HuH-7 (cell line): ENCODE measurements at places on chromosomes 2 and 18.
A peak's percentile ranks its signal among the peaks of the same experiment; 100 is the strongest.

- DNase-seq = no peak
These were observed 800.1 kb downstream of the SATB2 start for GRCh38 chr2:198657512-198658121.

GRCh38 chr2:143603846-143604565 lies 474.8 kb downstream of the ARHGAP15 start:
- DNase-seq = no peak

DNA sequence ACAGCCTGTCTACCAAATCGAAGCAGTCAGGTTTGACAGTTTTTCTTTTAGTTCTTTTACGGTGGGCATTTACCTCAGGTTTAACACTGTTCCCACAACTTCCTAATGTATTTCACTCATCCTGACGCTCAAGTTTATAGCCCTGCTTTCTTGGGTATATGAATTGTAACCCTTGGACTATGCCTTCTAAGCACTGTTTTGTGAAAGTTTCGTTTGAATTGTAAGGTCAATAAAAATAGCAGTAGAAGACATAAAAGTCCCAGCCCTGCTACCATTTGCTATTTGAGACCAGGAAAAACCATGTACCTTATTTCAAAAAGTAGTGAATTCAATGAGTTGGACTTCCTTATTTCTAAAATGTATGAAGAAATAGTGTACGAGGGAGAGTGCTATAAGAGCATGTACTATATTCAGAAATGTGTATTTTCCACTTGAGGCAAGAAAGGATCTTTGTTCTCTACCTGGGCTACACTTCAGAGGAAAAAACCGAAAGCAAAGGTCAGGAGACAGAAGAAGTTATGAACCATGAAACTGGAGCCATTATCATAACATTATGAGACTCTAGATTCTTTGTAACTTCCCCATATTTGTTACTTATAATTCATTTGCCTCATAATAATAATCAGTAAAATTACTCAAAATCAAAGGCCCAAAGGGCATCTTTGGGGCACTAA lies 1.9 kb upstream of the ZC3H15 start:
- peak; percentile 22 for DNase-seq

GRCh38 chr2:70641263-70641784 lies 87.7 kb upstream of the TGFA start:
- DNase-seq = no peak

- DNase-seq = no peak
These were observed 198.0 kb downstream of the ALK start for GRCh38 chr2:29723255-29724001.

DNA sequence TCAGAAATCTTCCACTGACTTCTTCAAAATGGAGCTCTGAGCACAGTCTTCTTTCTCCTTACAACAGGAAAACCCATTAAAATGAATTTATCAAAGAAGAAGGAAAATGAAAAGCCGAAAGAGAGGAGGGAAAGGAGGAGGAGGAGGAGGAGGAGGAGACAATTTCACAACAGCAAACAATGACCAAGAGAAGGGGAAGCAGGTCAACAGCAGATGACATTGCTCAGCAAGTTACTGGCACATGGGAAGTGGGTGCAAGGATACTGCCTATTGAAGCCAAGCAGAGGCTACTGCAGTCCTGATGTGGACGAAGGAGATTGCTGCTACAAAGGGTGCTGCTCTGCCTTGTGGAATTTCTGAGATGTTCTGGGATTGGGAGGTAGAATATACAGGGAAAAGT lies 268.2 kb upstream of the FBXO11 start:
- no peak for DNase-seq

DNA sequence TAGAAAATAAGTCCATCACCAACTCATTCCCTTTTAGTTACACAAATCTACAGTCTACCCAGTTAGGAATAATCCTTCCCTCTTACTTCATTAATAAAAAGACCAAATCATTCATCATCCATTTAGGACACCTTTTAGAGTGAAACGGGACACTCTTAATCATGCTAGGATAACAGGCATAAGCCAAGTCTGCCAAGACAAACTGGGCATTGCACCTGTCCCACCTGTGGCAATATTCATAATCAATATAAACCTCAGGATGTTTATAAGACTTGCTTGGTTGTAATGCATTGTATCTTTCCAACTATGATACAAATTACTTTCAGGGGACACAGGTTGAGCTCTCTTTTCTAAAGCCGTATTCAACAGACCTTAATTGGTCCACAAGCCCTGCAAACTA lies 82.7 kb upstream of the SH3BP4 start:
- no peak for DNase-seq

- DNase-seq = no peak
These were observed 27.7 kb downstream of the POLE4 start for GRCh38 chr2:74985978-74986609.

GRCh38 chr2:149456285-149456684 lies 125.9 kb downstream of the LYPD6 start:
- DNase-seq = no peak

GRCh38 chr2:189421644-189422043 lies 19.6 kb upstream of the WDR75 start:
- no peak for DNase-seq

DNA sequence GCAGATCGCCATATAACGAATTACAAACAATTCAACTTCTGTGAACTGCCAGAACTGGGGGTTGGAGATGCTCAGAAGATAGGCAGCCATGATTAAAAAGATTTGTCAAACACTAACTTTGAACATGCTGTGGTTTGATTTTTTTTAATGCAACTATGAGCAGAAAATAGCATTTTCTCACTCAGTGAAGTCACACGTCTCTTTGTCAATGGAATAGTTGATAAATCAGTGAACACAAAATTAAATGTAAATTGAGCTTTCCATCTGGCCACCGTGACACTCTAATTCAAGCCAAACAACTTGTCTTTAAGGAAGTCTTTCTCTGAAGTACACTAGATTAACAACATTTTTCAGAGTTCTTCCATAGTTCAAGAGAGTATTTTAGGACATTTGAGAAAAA lies 228.6 kb upstream of the LINC00305 start:
- no peak for DNase-seq

GRCh38 chr2:28951910-28952835 lies 28.9 kb upstream of the TOGARAM2 start:
- DNase-seq = no peak

- DNase-seq = no peak
These were observed 69.9 kb downstream of the CTAGE1 start for GRCh38 chr18:22347606-22348511.

DNA sequence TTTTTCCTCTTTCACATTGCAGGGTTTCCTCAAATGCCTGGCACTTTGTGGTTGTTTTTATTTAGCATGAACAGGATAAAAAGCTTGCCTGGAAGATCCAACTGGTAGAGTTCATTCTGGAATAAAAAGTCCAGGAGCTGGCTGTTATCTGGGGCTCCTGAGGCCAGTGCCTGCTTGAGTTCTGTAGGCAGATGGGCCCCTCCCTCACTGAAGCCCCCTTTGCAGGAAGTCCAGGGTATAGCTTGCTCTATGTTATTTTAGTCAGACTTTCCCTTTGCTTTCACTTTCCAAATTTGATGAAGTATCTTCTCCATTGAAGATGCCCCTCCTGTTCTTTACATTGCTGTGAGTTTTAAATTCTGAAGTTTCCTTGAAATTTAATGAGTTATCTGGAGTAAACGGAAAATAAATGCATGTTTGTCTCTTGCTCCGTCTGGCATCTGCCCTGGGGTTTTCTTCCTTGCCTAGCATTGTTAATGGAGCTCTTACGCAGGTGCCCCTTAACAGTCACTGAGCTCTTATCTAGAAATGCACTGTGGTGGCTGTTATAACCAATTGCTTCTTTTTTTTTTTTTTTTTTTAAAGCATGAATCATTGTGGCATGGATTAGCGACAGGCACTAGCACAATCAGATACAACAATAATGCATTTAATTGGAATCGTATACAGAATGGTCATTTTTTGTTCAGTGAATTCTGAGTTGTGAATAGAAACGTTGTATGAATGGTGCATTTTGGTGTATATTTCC lies 27.0 kb upstream of the LPIN1 start:
- DNase-seq = no peak

DNA sequence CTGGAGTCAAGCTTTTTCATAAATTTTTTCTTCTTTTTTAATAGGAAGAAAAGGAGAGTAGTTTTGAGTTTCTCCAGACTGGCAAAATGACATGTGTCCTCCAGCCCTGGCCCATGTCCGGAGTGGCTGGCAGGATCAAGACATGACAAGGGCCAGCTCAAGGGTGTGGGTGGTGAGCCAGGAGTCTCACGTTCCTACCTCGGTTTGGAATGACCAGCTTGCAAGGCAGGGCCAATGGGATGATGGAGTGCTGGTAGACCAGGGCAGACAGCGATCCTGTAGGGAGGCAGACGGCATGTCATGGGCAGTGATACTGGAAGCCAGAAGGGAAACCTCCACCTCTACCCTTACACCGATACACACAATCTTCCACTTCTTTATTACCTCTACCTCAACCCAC lies 190.6 kb downstream of the TNS1 start:
- DNase-seq = no peak

- no peak for DNase-seq
These were observed 334.7 kb upstream of the SLC39A10 start for GRCh38 chr2:195322324-195322723.

GRCh38 chr2:111918383-111918806 lies 20.0 kb downstream of the MERTK start:
- DNase-seq = no peak

DNA sequence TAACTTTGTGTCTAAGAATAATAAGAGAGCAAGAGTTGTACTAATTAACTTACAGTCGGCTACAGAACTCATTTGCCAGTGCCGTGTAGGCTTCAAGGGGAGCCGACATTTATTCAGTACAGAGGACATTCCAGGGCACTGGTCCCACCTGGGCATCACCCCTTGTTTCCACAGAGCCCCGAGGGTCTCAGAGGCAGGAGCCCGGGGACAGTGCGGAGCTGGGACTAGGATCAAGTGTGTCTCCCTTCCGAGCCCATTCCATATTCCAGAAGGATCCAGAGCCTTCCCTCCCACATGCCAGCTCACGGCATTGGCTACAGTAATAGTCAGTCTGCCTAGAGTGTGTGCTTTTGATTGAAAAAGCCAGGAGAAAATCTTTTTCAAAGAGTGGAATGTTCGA lies 71.5 kb upstream of the CTDP1 start:
- DNase-seq = no peak

GRCh38 chr2:19216676-19217602 lies 141.5 kb downstream of the OSR1 start:
- DNase-seq = no peak

DNA sequence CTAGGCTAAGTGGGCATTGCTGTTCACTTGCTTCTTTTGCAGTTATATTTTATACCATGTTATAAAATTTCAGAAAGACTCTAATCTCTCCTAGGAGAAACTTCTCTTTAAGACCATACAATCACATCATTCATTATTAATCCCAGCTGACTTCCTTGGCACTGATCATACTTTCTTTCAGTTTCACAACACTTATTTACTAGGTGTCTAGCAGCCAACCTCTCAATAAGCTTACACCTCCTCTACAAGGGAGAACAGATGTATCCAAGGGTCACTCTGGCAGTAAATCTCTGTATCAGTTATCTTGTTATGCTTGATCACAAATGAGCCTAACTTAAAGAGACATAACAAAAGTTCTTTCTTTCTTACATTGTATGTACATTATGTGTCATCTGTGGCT lies 69.8 kb upstream of the EPB41L5 start:
- DNase-seq = no peak

DNA sequence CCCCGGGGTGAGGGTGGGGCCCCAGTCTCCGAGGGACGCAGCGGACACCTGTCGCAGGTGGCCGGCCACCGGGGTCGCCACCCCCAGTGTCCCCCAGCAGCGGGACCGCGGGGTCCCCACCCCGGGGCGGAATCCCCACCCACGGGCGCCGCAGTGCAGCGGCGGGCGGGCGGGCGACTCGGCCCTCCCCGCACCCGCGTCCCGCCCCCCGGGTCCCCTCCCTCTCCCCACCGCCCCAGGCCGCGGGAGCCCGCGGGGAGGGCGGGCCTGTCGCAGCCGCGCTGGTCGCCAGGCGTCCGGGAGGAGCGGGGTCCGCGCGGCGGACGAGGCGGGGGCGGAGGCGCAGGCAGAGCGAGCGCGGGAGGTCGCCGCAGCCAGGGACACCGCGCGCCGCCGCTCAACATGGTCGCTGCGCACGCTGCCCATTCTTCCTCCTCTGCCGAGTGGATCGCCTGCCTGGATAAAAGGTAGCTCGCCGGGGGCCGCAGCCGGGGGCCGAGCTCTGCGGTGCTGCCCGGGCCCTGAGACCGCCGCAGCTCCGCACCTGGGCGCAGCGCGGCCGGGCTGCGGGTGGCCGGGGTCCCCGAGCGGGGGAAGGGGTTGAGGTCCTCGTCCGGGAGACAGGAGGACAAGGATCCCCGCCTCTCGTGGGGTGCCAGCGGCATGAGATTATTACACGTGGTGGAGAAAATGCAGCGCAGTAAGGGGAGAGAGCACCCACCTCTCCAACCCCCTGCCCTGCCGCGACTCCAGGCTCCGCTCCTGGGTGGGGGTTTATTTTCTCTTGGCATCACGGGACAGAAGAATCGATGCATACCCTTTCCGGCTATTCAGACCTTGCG lies at the start of gene RAPGEF4:
RAPGEF4 (plus strand) TSS at position 264 of the 842 bp plus-strand sequence; CDS start at position 403, 139 bp downstream.
- no peak for DNase-seq

DNA sequence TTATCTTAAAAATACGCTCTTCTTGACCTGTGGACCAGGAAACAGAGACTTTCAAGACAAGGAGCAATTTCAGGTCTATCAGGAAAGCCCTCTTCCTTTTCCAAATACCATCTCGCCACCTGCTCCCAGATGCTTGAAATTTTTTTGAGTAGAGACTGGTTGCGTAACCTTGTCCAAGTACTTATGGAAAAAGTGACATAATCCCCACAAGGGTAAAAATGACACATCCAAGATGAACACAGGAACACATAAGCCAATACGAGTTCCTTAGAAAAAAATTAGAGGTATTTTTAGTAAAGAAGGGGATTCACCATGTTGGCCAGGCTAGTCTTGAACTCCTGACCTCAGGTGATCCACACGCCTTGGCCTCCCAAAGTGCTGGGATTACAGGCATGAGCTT lies 1.8 kb downstream of the SERPINB13 start:
- no peak for DNase-seq

- DNase-seq = no peak
These were observed 533.4 kb upstream of the ID2 start for GRCh38 chr2:8148260-8149006.

DNA sequence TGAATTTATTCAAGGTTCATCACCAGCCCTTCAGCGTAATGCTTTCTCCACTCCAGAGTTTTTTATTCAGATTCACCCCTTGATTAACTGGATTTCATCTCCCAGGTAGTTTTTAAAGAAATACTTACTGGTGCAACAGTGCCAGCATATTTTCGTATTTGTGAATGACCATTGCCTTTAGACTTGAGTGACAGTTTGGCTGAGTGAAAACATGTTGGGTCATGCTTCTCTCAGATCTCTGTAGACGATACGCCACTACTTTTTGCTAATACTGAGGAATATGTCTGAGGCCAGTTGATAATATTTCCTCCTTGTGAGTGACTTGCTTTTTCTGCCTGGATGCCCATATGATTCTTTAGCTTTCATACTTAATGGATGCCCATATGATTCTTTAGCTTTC lies 51.5 kb downstream of the CYP26B1 start:
- DNase-seq = no peak
